HepG2 (cell line): ENCODE measurements at places on chromosomes 16 and 17. TPM values are rescaled to one million over a fixed set of nuclear protein-coding genes. Genes with fewer than 3 reads are reported as not detected.

DNA sequence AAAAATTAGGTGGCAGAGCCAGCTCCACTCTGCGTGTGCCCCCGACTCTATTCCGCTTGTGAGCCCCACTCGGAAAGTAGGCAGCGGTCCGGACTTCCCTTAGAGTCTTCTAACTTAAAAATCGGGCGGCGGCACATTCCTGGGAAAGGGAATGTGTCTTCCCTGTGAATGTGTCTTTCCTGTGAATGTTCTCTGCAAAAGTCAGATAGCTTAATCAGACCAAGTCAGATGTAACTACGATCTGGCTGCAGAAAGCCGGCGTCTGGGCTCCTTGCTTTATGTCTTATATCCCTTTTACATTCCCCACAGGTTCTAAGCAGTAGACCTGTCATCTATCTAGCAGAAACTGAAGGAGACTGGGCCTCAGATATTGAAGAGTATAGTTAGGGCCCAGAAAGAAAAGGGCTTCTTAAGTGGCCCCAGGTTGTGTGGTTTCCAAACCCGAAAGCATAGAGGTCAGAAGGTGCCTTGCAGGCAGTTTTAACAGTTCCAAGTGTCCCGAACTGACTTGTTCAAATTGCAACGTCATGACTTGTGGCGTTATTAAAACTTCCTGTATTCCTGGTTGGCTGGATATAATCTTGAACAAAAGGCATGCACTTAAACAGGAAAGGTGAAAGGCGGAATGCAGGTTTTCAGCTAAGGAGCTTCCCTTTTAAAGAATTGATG lies 601 bp downstream of the PHKB start:
- H3K4me3 ChIP-seq = peak overlapping the region; percentile 100
- DNase-seq = peak; percentile 68
- no peaks in the 10 kb centered on the region for H3K27me3 ChIP-seq
- peaks cover 67% of the 10 kb centered on the region for H3K4me1 ChIP-seq

DNA sequence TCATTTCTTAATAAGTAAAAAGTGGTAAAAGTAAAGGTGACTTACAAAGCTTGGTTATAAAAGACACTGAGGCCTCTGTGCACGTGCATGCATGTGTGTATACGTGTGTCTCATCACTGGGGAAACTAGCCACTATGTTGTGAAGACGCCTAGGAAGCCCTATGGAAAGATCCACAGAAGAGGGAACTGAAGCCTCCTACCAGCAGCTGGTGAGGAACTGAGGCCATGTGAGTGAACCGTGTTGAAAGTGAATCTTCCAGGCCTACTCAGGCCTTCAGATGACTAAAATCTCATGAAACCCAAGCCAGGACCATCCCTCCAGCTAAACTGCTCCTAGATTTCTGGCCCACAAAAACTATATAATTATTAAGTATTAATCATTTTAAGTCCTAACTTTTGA lies 23.7 kb downstream of the PHLPP2 start:
- no peak overlapping the region for H3K27ac ChIP-seq
- H3K27me3 ChIP-seq = no peaks in the 10 kb centered on the region
- no peak overlapping the region for H3K4me3 ChIP-seq
- no peak for DNase-seq
- H3K36me3 ChIP-seq = peaks cover 18% of the 10 kb centered on the region; the same call in 2 of the 3 replicates

- peaks cover 2% of the 10 kb centered on the region; the same call in 1 of the 3 replicates for H3K27me3 ChIP-seq
- no peak for DNase-seq
- no peak overlapping the region for H3K4me3 ChIP-seq
- no peaks in the 10 kb centered on the region for H3K36me3 ChIP-seq
- no peaks in the 10 kb centered on the region for H3K4me1 ChIP-seq
These were observed 26.6 kb downstream of the LGALS9 start for GRCh38 chr17:27657620-27658019.

GRCh38 chr16:77910021-77910420 lies 112.3 kb upstream of the CLEC3A start:
- H3K27me3 ChIP-seq = no peaks in the 10 kb centered on the region; the same call in 1 of the 2 replicates
- H3K27ac ChIP-seq = no peak overlapping the region
- no peaks in the 10 kb centered on the region for H3K36me3 ChIP-seq
- no peaks in the 10 kb centered on the region for H3K4me1 ChIP-seq
- no peak overlapping the region for H3K4me3 ChIP-seq
- DNase-seq = no peak

DNA sequence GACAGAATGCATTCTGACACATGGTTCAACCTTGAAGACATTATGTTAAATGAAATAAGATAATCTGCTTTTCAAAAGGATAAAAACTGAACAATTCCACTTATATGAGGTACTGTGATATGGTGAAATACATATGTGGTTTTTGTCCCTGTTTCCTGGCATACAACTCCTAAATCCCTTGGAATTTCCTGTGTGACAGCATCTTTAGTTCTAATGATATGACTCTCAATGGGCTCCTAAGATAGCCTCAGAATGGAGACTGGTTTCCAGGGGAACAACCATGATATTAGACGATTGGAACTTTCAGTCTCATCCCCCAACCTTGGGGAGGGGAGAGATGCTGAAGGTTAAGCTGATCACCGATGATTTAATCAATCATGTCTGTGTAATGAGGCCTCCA lies 37.7 kb upstream of the PHLPP2 start:
- H3K36me3 ChIP-seq = peaks cover 50% of the 10 kb centered on the region
- H3K4me3 ChIP-seq = no peak overlapping the region
- H3K27me3 ChIP-seq = no peaks in the 10 kb centered on the region

DNA sequence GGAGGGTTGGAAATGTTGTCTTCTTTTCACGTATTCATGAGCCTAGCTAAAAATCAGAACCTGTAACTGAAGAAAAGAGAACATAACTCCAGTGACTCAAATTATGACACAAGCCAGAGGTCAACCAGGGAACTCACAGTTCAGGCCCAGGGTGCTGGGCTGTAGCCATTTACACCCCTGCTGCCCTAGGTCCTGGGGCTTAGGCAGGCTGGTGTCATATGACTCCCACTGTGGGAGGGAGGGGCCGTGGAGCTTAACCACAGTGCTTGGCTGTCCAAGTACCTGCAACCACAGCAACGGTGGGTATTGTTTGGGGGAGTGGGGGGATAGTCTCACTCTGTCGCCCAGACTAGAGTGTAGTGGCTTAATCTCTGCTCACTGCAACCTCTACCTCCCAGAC lies 71.1 kb upstream of the AMZ2 start:
- H3K27me3 ChIP-seq = peaks cover 17% of the 10 kb centered on the region
- peaks cover 11% of the 10 kb centered on the region; the same call in 1 of the 2 replicates for H3K4me1 ChIP-seq
- H3K27ac ChIP-seq = no peak overlapping the region
- no peak for DNase-seq
- H3K4me3 ChIP-seq = no peak overlapping the region
- H3K36me3 ChIP-seq = no peaks in the 10 kb centered on the region

The OR1A1 gene
- total RNA-seq = not detected in 2 replicates

The GRB7 gene
- total RNA-seq = 41.7 and 60.2 TPM in 2 replicates

The DBNDD1 gene
- 13.0 and 17.0 TPM in 2 replicates for total RNA-seq

The PSMC3IP gene
- total RNA-seq = 20.1 and 22.4 TPM in 2 replicates
